ENCODE measurements at places on chromosomes 6 and 20.

DNA sequence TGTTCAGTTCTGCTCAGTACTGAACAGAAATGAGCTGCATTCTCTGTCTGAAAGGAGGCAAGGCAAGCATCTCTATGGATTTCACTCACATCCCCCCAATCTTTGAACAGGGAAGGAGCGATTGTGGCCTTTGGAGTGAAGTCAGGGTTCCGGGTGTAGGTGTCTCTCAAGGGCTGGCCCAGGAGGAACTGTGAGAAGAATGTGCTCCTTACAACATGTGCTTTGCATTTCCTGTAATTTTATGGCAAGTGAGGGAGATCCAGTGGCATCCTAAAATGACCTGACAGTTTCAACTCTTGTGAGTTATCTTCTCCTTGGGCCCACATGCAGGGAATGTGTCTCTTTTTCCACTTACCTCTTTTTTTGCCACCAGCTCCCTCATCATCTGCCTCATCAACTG, 63.0 kb upstream of the RIN2 start:
- DNase-seq: no peak

GRCh38 chr6:107173779-107174178, 58.5 kb upstream of the BEND3 start:
- DNase-seq: no peak

DNA sequence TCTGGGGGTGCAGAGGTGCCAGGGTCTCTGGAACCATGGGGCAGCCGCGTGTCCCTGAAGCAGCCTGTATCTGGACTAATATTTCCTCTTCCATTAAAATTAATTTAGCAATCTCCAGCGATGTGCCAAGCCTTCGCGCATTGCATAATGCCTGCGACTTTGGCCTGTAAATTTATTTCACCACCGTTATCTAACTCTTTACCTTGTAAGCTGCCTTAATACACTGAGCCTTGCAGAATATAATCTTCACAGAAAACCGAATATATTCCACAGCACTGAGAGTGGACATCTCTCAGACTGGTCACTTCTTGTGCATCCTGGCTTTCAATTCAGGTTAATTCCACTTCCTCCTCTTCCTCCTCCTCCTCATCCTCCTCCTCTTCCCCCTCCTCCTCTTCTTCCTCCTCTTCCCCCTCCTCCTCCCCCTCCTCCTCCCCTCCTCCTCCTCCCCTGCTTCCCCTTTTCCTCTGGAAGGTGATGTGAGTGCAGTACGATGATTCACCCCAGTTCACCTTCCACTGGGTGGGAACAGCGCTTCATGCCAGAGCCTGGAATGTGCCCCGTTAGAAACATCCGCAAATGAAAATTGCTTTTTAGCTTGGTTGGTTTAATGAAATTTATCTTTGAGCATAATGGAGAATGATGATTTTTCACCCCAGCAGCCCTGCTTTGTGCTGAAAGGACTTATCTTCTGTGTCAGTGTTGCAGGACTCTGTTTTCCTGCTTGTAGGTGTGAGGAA, 101.4 kb downstream of the CDH4 start:
- DNase-seq: no peak

GRCh38 chr6:111564482-111564945, 41.2 kb downstream of the TRAF3IP2 start:
- no peak for DNase-seq

- no peak for DNase-seq
These were observed 288.5 kb downstream of the PRL start for GRCh38 chr6:22008248-22008836.

- no peak for DNase-seq
These were observed 283.2 kb downstream of the GMDS start for GRCh38 chr6:1962201-1962600.

GRCh38 chr6:48814957-48815356, 648.1 kb downstream of the MMUT start:
- DNase-seq: no peak

- DNase-seq: no peak
These were observed 31.4 kb upstream of the NR2E1 start for GRCh38 chr6:108134213-108134970.

GRCh38 chr6:55046869-55047422, 127.4 kb upstream of the HCRTR2 start:
- no peak for DNase-seq

- DNase-seq: no peak
These were observed 37.6 kb upstream of the EPB41L1 start for GRCh38 chr20:36116807-36117441.

- no peak for DNase-seq
These were observed 56.5 kb upstream of the FUT9 start for GRCh38 chr6:95959261-95959660.

- no peak for DNase-seq
These were observed 122.2 kb downstream of the KIF16B start for GRCh38 chr20:16451001-16451400.

GRCh38 chr20:41141153-41141815, 3.9 kb downstream of the PLCG1 start:
- no peak for DNase-seq

DNA sequence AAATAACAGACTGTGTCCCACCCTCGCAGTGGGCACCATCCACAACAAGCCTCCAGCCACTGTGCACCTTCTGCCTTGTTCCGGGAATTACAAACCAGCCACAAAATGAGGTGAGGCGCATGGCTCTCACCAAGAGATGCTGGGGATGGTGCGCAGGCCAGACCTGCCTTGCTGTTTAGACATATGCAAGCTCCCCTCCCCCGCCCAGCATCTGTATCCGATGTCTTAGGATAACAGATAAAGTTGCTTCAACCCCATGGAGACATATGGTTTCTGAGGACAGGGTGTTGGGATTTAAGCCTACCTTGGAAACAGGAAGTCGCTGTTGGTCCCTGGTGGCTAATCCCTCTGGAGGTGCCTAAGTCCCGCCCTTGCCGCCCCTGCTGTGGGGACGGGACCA, 50.4 kb upstream of the MPC1 start:
- DNase-seq: no peak

DNA sequence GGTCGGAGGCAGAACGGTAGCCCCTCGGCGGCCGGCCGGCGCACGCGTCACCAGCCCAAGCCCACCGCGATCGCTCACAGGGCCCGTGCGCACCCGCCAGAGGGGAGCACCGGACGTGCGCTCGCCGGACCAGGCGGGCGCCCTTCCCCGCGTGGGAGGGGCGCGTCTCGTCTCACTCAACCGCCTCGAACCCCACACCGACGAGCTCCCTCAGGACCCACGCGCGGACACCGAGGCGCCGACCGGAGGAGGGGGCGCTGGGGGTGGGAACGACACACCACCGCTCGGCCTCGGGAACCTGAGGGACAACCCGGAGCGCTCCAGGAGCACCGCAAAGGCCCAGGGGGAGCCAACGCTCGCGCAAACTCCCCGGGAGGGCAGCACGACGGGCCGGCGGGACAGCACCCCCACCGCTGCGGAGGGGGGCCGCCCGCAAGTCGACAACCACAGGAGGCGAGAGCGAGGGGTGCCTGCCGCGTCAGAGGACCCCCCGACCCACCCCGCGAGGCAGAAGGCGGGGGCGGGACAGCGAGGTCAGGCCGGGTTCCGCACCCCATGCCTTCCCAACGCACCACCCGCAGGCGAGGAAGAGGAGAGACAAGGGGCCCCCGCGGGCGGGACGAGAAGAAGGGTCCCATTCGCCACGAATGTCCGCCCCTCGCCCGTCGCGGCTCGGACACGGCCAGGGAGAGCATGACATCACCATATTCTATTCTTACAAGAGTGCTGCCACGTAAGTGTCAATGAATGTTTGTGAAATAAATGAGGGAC, 512.7 kb upstream of the ZNF337 start:
- DNase-seq: no peak

- no peak for DNase-seq
These were observed 115.1 kb downstream of the BTBD9 start for GRCh38 chr6:38524436-38525145.
